ENCODE measurements at places on chromosomes 12 and 14.

GRCh38 chr12:49952391-49953055, 2.0 kb downstream of the AQP2 start:
- DNase-seq: no peak

DNA sequence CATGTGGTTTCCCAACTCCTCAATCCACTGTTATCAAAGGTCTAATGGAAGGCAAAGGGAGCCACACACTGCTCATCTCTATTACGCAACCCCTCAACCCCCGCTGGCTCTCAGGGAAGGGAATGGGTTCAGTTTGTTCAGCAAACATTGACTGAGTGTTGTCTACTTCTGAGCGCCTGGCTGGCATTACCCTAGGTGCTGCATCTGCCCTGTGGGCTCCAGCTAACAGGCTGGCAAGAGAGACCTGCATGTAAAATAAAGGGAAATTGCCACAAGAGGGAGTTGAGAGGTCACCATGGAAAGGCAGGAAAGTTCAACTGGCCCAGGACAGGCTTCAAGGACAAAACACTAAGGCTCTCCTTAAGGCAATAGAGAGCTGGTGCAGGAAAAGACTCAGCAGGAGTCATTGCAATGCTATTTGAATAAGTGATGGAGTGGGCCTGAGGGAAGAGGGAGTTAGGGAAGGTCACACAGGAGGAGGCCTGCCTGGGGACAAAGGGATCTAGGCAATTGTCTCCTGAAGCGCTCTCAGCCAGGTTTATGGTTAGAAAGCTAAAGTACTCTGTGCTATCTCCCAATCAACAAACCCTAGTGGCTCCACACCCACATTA, 5.5 kb upstream of the ZNF740 start:
- no peak for DNase-seq

DNA sequence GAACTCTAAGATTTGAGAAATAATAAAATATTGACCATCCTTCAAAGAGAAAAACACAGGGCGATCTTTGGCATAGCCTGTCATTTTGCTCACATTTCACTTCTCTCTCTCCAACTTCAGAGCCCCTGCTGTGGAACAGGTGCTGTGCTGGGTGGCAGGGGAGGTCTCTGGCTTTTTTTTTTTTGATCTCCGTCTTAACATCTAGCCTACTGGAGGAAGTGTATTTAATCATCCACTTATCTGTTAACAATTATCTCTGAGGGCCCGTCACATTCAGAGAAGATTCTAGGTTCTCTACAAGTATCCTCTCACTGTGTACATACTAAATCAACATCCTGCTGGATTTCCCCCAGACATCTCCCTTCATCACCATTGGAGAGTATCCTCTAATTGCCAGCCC, 34.1 kb downstream of the CHST11 start:
- DNase-seq: no peak

- no peak for DNase-seq
Measured at GRCh38 chr12:106541201-106541600, 41.6 kb upstream of the RFX4 start.

GRCh38 chr12:56300644-56301464, 724 bp upstream of the CS start:
- DNase-seq: no peak

DNA sequence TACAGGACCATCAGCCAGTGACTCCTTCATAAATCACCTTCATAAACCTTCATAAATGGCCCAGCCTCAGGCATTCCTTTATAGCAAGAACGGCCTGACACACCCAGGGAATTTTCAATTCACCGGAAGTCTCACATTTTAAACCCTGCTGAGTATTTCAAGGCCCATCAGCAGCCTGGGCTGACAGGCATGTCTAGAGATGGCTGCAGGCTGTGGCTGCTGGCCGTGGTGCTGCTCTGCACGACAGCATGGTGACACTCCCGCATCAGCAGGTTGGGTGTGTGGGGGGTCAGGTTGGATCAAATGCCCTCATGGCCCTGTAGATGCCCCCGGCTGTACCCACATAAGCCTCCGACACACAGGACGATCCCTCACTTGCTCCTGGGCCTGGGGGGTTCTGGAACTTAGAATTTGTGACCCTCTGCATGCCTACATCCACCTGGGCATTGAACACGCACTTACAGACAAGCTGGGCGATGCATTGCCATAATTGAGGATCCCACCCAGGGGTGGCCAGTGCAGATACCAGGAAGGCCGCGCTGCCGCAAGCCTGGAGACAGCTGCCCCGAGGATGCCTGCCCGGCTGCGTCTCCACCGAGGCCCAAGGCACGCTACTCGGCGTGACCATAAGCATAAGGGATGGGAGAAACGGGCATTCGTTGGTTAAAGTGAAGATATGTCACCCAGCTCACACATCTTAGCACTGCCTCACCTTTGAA, 124.3 kb downstream of the PIWIL1 start:
- DNase-seq: no peak

- no peak for DNase-seq
Measured at GRCh38 chr14:22737052-22737451, 29.4 kb upstream of the OXA1L start.

GRCh38 chr14:70032447-70032846, 153.2 kb downstream of the SMOC1 start:
- peak; percentile 4 for DNase-seq

GRCh38 chr12:65638324-65638723, 186.0 kb upstream of the HMGA2 start:
- peak; percentile 41 for DNase-seq

DNA sequence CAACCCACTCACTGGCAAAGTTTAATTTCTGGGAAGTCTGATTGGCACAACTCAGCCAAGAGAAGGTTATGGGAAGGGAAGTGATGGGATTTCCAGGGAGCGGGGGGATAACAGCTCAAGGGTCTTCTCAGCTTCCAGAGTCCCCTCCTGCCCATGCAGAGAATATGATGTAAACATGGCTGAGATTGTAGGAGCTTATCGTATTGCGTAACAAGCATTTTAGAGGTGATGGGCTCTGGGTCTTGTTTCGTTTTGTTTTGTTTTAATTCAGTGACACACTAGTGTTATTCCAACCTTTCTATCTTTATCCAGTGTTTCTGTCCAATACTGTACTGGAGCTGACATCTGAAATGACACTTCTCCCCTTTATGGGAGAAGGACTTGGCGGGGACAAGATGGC, 762.1 kb upstream of the TMEM132C start:
- no peak for DNase-seq

- DNase-seq: no peak
Measured at GRCh38 chr12:28606967-28607557, 416.8 kb downstream of the CCDC91 start.

GRCh38 chr12:39368096-39368495, 74.8 kb downstream of the KIF21A start:
- DNase-seq: no peak

GRCh38 chr12:76060111-76060510, 24.4 kb downstream of the NAP1L1 start:
- no peak for DNase-seq

- no peak for DNase-seq
Measured at GRCh38 chr14:85960756-85961155, 430.8 kb downstream of the FLRT2 start.

DNA sequence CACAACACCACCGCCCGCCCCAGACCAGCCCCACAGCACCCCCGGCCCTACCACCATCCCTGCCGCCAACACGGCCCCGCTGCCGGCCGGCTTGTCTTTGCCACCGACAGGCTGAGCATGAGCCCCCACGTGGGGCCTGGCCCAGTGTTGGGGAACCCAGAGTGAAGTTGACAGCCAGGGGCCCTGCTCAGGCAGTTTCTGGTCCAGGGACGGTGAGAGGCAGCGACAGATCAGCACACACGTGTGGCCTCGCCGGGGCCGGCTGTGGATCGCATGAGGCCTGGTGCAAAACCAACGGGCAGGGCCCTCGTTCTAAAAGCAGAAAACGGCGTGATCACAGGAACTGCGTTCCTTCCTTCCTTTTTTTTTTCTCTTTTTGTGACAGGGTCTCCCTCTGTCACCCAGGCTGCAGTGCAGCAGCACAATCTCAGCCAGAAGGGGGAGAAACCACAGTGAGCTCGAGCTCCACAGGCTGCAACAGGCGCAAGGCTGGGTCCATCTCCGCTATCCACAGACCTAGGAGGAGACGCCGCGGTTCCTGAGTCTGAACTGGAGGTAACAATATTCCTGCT, 50.5 kb upstream of the FBRSL1 start:
- DNase-seq: no peak

DNA sequence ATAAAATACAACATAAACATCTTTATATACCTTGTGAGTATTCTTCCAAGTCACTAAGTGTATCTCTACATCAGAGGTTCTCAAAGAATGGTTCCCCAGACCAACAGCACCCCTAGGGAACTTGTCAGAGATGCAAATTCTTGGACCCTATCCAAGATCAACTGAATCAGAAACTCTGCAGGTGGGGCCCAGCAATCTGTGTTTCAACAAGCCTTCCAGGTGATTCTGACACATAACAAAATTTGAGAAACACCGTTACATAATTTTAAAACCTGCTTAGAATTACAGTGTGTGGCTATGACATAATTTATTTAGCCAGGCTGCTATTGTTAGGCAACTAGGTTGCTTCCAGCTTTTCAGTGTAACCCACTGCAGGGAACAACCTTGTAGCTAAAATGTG, 49.8 kb downstream of the NTN4 start:
- DNase-seq: no peak

- peak; percentile 24 for DNase-seq
Measured at GRCh38 chr14:25953532-25954139, 644.2 kb downstream of the NOVA1 start.

DNA sequence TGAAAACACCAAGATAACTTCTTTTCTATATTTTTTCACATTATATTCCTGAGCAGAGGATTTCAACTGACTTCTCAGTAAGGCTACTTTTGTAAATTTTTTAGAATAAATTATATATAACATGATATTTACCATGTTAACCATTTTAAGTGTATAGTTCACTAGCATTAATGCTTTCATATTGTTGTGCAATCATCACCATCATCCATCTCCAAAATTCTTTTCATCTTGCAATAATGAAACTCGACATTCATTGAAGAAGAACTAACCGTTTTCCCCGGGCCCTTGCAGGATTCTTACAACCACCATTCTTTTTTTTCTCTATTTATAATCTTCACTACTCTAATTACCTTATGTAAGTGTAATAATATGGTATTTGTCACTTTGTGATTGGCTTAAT, 1036.1 kb downstream of the LRFN5 start:
- no peak for DNase-seq

Data from retinal pigment epithelial cell (primary cell).